ENCODE measurements at places on chromosomes 13 and 19.

GRCh38 chr19:39419003-39419402 is 6.5 kb downstream of the PLEKHG2 start:
- DNase-seq, result no peak

DNA sequence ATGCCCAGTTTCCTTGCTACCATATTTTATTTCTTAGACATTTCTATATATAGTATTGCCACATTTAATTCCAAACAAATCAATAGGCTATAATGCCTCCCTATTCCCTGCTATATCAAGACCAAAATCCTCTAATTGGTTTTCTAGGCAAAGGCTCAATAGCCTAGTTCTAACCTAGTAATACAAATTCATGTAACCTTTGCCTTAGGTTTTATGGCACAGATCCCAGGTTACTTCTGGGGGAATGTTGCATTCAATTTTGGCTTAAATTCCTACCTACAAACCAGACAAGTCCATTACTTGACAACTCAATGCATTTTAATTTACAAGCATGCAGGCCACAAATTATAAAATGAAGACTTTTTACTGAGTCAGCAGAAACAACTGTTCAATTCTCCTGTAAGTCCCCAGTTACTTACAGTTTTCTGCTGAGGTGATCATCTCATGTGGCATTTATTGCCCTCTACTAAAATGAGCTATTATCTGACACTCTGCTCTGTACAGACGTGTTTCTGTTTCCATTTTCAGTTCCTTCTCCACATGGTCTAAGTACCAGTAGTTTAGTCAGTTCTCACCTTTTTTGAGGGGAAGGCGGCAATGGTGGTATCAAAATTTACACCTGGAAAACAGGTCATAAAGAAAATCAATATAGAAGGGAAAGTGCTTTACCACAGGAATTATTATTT is 11.7 kb downstream of the KCNRG start:
- no peak for DNase-seq

- DNase-seq, result no peak
Observed at GRCh38 chr19:2700660-2701360, 1.7 kb downstream of the GNG7 start.

- DNase-seq, result no peak
Observed at GRCh38 chr13:26445092-26445491, 112.4 kb upstream of the WASF3 start.

- no peak for DNase-seq
Observed at GRCh38 chr19:27796073-27796472, 1416.9 kb downstream of the UQCRFS1 start.

DNA sequence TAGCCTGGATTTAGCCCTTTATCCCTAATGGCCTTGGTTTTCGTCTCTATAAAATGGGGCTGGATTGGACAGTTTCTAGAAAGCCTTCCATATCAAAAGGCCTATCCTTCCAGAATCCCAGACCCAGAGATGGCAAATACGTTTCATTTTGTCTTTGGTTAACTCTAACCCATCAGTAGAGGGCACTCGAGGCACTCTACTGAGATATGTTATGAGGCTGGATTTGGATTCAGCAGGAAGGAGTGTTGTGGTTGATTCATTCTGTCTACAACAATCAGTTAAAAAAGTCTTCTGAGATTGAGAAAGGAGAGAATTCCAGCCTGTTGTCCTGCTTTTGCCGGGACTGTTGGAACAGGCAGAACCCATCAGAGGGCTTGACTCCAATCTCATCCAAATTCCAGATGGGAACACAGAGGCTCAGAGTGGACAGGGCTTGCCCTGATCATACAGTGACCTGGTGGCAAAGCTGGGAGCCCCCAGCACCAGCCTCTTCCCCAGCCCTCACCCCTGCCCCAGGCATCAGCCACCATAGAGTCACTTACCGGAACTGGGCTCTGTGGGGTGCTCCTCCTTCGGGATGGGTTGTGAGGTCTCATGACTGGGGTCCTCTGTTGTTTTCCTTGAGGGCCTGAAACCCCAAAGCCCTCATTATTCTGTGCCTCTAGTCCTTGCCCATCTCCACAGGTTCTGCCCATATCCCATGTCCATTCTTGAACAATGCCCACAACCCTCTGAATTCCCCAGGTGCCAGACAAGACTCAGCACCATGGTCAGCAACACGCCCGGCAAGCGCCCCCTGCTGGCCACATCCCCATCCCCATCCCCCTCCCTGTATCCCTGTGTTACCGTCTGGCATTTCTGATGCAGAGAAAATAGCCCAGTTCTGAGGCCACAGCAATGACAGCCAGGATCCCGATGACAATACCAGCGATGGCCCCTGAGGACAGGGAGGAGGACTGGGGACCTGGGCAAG is 12.3 kb upstream of the ZNF180 start:
- DNase-seq, result no peak

- no peak for DNase-seq
Observed at GRCh38 chr13:76672420-76672819, 213.8 kb downstream of the KCTD12 start.

DNA sequence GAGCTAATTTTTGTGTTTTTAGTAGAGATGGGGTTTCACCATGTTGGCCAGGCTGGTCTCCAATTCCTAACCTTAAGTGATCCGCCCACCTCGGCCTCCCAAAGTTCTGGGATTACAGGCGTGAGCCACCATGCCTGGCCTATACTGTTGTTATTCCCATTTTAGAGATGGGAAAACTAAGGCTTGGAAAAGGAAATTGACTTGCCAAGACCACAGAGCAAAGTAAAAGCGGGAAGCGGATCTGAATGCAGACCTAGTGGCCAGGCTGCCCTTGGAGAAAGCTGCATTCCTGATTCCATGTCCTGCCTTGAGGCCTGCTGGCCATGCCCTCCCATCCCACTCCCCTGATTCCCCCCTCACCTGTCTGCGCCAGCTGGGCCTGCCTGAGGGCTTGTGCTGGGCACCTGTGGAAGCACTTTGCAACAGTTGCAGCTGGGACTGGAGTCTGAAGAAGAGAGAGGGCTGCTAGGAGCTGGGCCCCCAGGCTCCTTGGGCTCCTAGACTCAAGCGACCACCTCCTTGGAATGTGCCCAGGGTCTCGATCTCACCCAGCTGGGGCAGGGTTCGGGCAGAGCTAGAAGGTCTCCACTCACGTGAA is 5.7 kb downstream of the PALM3 start:
- DNase-seq, result no peak

- DNase-seq, result no peak
Observed at GRCh38 chr19:40995355-40995754, 4.3 kb downstream of the CYP2B6 start.

GRCh38 chr19:35445826-35446593 is 2.0 kb upstream of the FFAR2 start:
- no peak for DNase-seq

- no peak for DNase-seq
Observed at GRCh38 chr19:461721-462551, 1.1 kb upstream of the SHC2 start.

DNA sequence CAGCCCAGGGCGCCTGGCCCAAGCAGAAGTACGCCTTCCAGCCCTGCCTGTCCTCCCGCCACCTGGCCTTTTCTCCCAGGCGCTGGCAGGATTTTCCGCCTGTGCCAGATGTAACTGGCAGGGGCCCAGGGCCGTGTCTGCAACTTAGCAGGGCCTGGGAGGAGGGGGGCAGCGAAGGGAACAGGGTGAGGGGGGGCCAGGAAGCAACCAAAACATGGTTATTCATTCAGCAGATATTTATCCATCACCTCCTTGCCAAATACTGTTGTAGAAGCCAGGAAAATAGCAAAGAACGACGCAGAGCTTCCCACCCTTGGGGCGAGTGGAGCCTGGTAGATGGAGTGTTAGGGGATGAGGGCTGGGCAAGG is 5.6 kb downstream of the TLE6 start:
- DNase-seq, result no peak

DNA sequence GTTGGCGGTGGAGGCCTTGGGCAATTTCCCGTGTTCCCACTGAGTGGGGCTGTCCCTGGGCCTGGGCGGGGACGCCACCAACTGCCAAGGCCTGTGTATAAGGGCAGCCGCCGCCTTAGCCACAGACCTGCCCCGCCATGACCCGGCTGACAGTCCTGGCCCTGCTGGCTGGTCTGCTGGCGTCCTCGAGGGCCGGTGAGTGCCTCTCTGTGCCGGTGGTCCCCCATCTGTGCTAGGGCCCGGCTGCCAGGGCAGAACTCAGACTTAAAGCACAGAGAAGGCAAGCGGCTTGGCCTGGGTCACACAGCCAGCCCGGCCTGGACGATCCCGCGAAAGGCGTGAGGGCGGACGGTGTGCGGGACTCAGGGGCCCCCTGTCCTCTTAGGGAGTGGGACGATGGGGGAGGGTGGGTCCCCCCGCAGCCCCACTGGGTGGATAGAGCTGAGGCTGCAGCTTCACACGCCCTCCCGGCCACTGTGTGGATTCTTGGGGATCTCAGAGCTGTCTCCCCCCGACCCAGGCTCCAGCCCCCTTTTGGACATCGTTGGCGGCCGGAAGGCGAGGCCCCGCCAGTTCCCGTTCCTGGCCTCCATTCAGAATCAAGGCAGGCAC is at the start of gene AZU1:
Gene AZU1, plus strand, starts transcription at position 128 of the 612 bp plus-strand sequence. Its CDS starts 10 bp downstream, at position 138.
- no peak for DNase-seq

- DNase-seq, result no peak
Observed at GRCh38 chr19:3668331-3669081, 31.8 kb downstream of the PIP5K1C start.

- no peak for DNase-seq
Observed at GRCh38 chr19:1893791-1894190, 8.5 kb upstream of the ABHD17A start.

DNA sequence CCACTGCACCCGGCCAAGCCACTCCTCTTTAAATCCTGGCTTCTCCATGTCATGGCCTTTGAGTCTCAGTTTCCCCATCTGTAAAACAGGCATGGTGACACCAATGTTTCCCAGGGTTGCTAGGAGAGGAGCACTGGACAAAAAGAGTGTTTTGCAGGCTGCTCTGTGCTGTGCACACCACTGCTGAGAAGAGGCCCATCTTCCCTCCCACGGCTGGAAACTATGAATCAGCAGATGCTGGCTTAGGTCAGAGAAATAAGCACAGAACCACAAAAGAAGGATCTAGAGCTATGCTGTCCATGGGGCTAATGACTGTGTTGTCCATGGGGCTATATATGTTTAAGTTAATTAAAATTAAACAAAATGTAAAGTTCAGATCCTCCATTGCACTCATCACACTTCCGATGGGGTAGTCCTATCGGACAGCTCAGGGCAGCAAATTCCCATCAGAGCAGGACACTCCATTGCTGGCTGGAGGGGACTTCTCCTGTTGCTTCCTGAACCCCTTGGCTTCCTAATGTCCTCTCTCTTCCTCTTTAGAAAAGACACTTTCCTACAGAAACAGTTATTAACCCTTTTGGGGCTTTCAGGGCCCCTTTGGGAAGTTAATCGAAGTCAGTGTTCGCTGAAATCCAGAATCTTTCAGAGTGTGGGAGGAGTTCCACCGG is 37.1 kb downstream of the TSHZ3 start:
- DNase-seq, result no peak

Data from activated CD4-positive, CD25-positive, alpha-beta regulatory T cell treated with anti-CD3 and anti-CD28 coated beads, Interleukin-2, amount 50 U/mL, for 16 hours (primary cell).